ENCODE measurements at places on chromosomes 4 and X.
A peak's percentile ranks its signal among the peaks of the same experiment; 100 is the strongest.

DNA sequence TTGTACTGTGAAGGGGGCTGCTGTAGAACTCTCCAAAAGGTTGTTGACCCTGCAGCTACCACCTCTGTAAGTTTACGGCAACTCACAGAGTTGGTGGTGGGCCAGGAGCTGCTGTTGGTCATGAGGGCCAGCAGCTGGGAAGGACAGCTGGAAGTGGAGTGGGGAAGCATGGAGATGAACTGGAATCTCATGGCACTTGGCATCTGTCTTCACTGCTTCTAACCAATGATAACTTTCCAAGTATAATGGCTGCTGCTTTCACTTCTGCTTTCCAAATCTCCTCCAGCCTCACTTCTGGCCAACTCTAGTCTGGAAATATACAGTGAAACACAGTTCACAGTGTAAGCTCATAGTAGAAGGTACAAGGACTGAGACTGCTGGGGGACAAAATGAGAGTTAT lies 126.5 kb upstream of the INTU start:
- peak; percentile 64 for DNase-seq

- no peak for DNase-seq
Measured at GRCh38 chrX:70505451-70505841, 60.8 kb downstream of the DLG3 start.

DNA sequence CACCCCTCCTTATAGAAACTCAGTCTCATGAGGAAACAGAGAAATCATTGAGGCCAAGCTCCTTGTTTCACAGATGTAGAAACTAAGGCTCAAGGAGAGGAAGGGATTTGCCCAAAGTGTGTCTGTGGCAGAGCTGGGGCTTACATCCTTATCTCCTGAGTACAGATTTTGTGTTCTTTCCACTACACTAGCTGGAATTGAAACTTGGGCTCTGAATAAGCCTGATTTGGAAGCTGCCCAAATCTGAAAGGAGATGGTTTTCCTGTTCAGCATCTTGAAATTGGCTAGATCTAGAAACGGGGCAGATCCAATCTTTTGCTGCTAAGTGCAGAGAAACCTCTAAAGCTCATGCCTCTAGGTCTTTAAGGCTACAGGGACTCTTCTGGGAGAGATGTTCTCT lies 24.3 kb downstream of the AWAT2 start:
- no peak for DNase-seq

- DNase-seq, result no peak
Measured at GRCh38 chr4:99658666-99659065, 1.0 kb upstream of the C4orf54 start.

- no peak for DNase-seq
Measured at GRCh38 chrX:69216911-69217310, 51.7 kb upstream of the PJA1 start.

DNA sequence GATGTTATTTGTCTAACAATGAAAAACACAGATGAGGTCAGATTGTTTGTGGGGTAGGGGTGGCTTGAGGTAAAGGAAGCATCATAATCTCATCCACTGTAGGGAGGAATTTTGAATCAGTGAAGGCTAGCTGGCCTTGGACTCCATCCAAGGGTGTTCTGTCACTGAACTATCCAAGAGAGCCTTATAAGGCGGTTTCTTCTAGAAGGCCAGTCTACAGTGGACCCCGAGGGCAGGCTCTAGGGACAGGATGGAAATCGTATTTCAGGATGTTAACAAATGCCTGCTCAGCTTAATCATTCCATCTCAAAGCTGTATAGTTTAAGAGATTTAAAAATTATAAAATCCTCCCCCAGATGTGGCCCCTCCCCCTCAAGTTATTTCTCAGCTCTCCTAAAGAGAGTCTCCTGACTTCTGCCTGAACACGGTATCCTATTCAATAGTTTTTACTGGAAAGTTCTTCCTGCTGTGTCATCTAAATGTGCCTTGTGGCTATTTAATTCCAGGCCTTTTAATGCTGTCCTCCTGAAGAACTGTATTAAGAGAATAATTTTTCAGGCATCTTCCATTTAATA lies 8.0 kb downstream of the IGFBP7 start:
- DNase-seq, result no peak

DNA sequence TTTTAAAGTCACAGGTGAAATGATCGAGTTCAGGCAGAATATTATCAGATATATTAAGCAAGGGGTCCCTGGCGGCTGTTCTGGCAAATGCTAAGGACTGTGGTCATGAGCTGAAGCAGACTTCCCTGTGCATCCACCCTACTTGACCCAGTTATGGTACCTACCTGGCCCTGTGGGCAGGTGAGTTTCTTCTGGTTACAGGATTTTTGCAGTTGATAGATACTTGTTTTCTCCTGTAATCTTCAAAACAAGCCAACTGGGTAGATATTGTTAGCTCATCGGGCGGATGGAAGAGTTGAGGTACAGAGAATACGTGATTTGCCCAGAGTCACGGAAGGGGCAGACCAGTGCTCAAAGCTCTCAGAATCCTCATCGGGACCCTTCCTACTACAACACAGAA lies 18.5 kb upstream of the PROM1 start:
- DNase-seq, result no peak

GRCh38 chrX:120791013-120791643 lies 84.5 kb downstream of the CT47B1 start:
- DNase-seq, result peak; percentile 51

DNA sequence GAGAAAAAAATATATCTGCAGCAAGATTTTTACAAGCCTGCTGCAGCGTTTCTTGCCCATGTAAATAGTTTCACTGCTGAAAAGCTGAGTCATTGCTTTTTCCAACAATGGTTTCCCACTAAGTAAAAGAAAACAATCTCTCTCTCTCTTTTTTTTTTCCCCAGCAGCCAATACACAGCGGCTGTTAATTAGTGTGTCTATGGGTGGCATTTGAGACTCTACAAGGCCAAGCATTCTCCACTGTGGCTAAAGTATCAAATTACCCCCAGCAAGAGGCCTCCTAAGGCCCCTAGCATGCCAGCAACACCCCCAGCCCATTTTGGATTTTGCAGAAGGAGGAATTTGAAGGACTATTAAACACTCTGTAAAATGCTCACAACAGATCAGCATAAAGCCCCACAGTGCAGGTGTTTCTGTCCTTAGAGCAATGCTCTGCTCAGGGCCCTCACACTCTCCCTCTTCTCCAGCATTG lies 837.4 kb downstream of the TRIML1 start:
- no peak for DNase-seq

DNA sequence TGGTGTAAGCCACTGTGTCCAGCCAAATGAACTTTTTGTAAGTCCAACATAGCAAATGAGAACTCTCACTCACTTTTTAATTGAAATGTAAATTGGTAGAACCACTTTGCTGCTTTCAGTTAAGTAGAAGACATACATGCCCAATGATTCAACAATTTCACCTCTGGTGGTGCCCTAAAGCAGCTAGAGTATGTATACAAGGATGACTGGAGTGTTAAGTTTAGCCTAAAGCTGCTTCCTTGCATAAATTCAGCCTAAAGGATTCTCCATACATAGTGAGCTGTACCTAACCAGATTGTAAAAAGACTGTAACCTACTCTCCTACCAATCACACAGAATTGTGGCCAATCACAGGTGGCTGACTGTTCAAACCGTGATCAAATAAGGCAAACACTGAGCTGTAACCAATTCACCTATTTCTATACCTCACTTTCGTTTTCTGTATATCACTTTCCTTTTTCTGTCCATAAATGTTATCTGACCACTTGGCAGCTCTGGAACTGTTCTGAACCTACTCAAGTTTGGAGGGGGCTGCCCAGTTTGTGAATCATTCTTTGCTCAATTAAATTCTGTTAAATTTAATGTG lies 39.9 kb downstream of the PDS5A start:
- no peak for DNase-seq

GRCh38 chr4:186642998-186643397 lies 80.7 kb downstream of the FAT1 start:
- no peak for DNase-seq

- DNase-seq, result no peak
Measured at GRCh38 chrX:133454491-133454914, 39.2 kb upstream of the GPC4 start.

- no peak for DNase-seq
Measured at GRCh38 chr4:35970366-35970960, 273.9 kb downstream of the ARAP2 start.

DNA sequence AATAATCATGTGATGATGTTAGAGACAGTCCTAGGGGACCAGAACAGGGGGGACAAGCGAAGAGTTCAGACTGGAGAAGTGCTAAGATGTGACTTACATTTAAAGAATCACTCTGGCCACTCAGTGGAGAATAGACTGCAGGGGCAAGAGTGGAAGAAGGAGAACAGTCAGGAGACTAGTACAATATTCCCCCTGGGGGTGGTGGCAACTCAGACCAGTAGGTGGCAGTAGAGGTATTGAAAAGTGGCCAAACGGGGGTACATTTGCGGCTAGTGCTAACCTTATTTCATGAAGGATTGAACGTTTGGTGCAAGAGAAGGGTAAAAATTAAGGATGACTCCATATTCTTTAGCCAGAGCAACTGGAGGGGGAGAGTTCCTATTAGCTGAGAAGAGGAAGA lies 2.7 kb upstream of the BMX start:
- DNase-seq, result peak; percentile 57

DNA sequence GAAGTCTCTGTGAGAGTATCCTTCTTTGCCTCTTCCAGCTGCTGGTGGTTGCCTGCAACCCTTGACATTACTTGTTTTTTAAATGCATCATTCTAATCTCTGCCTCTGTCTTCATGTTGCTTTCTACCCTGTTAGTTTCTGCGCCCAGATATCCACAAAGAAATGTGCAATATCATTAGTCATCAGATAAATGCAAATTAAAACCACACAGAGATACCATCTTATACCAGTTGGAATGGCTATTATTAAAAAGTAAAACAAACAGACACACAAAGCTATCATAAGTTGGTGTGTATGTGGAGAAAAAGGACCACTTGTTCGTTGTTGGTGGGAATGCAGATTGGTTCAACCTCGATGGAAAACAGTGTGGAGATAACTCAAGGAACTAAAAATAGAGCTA lies 517.4 kb downstream of the FAT4 start:
- no peak for DNase-seq

DNA sequence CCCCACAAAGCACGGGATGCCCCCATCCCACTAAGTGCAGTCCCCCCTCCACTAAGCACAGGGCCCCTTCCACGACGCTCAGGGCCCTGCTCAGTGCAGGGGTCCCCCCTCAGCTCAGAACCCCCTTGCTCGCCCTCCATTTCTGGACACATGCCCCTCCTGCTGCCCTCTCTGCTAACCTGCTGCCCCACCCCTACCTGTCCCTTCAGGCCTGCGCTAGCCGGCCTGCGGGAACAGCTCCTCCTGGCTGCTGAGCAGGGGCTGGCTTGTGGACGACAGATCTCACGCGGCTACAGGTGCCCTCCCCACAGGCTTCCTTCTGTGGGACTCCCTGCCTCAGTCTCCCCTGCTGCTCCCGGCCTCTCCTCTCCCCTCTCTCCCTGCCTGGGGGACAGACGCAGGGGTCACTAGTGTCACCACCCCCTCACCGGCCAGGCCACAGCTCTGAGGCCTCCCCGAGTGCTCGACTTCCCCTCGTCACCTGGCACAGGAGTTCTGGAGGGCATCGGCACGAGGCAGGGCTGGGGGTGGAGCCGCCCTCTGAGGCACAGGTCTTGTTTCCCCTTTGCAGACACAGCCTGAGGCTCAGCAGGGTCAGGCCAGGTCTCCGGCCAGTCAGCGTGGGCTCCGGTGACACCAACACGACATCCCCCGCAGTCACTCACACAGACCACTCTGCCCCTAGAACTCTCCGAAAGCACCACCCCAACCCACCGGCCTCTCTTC lies 21.6 kb downstream of the GAK start:
- peak; percentile 46 for DNase-seq

DNA sequence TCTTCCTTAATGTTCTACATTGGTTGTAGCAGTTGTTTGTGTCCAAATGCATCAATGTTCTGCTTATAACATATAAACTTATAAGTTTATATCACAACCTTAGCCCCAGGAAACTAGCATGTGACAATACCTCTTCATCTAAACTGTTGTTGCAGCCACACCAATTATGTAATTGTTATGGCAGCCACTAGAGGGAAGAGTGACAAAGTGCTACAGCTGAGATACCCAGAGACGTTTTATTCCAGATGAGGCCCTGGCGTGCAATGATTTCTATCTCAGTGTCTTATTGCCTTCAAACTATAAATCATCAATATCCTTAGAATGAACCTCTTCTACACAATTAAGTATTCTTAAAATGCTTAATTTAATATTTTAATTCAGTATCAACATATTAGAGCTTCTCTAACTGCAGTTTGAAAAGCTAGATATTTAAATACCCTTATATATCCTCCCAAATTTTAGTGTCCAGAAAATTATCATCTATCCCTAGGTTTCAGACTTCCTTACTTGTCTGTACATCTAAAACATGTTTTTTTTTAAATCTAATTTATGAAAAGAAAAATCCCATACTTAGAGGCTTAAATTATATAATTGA lies 171.6 kb downstream of the PCDH10 start:
- no peak for DNase-seq

- DNase-seq, result peak; percentile 75
Measured at GRCh38 chr4:3436798-3437581, 4.8 kb upstream of the HGFAC start.

Data from Right ventricle myocardium inferior (tissue), 1 donor.